ENCODE measurements at places on chromosomes 3 and 15.

DNA sequence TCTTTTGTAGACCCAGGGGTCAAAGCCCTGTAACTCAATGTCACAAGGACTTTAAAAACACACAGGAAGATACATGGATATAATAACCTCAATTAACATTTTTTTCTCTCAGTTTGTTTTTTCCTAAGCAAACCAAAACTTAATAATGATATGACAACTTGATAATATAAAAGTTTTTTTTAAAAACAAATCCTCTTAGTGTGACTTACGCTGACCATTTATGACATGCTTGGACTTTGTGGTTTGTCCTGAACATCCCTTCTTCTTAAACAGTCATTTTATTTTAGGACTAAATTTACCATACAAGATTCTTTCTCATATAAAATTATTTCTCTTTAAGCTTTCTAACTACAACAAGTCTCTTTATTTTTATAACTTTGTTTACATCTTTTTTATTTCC lies 25.4 kb upstream of the FAM3D start:
- no peak for DNase-seq

GRCh38 chr3:30777426-30778113 lies 116.9 kb downstream of the GADL1 start:
- DNase-seq = no peak

DNA sequence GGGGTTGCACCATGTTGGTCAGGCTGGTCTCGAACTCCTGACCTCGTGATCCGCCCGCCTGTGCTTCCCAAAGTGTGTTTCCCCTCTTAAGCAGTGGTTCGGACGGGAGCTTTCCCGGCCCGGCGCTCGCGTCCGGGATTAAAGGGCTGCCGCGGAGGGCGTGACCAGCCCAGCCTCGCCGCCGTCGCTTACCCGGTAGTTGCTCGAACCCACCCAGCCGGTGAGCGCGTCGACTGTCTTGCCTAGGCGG lies 513 bp downstream of the CLASP2 start:
- no peak for DNase-seq

DNA sequence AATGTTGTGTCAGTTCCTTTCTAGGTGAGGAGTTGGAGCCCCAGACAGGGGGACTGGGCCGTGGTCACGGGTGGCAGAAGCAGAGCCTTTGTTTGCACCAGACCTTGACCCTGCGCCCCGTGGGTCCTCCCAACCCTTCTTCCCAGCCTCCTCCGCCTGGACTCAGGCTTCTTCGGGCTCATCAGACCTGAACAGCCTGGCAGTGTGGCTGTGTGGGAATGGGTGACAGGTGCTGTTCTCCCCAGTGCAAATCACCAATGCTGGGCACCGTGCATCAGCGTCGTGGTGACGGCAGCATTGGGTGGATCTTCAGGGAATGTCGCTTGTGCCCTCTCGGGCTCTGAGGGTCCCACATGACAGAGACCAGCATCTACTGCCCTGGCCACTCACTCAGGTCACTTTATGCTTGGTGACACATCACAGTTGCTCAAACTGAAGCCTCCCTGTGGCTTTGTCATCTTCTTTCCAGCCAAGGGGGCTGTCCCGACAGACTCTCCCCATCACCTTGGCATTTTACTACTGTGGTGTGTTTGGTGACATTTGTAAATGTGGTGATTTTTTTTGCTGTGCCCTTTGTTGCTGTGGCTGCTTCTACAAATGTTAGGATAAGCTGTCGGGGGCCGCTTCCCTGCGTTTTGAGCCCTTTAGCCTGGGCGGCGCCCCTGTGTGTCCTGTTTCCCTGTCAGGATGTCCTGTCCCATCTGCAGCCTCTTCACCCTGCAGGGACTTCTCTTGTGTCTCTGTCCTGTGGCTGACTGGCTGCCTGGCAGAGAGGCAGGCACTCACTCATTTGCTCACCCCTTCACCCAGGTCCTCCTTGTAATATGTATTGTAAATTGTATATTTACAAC lies 14.5 kb downstream of the APBA2 start:
- DNase-seq = no peak

GRCh38 chr15:81608309-81608829 lies 234.4 kb upstream of the TMC3 start:
- no peak for DNase-seq

DNA sequence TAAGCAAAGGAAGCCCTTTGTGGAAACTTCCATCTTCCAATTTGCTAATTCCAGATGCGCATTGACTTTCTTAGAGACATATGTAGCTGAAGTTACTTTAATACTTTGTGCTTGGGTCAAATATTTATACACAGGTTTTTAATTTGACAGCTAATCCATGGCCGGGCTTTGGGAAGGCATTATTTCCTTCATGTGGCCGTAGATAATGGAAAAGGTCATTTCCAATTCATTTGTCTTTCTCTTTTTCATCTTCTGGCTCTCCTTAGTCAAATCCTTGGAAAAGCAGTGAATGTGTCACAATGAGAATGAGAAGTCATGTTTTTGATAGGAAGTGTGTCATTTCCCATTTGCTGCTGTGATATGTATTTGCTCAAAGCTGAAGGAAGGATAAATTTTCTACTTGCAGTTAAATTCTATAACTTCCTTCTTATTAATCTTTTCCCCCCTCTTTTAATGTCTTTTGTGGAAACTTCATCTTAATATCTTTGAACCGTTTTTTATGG lies 323.3 kb downstream of the CLSTN2 start:
- no peak for DNase-seq

DNA sequence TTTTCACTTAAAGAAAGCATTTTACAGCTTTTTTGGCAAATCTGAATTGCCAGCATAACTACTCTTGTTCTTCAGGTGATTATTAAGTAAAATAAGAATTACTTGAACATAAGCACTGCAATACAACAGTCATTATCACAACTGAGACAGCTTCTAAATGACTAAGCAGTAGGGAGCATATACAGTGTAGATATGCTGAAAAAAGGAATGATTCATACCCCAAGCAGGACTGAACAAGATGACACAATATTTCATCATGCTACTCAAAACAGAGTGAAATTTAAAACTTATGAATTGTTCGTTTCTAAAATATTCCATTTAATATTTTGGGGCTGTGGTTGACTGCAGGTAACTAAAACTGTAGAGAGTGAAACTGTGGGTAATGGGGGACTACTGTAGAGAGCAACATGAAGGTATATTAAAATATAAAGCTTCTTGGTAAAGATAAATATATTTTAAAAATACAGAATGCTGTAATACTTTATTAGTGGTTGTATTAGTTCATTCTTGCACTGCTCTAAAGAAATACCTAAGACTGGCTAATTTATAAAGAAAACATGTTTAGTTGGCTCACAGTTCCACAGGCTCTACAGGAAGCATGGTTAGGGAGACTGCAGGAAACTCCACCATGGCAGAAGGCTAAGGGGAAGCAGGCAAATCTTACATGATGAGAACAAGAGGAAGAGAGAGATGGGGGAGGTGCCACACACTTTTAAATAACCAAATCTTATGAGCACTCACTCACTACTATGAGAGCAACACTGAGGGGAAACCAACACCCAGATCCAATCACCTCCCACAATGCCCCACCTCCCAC lies 84.8 kb downstream of the DCLK3 start:
- no peak for DNase-seq

DNA sequence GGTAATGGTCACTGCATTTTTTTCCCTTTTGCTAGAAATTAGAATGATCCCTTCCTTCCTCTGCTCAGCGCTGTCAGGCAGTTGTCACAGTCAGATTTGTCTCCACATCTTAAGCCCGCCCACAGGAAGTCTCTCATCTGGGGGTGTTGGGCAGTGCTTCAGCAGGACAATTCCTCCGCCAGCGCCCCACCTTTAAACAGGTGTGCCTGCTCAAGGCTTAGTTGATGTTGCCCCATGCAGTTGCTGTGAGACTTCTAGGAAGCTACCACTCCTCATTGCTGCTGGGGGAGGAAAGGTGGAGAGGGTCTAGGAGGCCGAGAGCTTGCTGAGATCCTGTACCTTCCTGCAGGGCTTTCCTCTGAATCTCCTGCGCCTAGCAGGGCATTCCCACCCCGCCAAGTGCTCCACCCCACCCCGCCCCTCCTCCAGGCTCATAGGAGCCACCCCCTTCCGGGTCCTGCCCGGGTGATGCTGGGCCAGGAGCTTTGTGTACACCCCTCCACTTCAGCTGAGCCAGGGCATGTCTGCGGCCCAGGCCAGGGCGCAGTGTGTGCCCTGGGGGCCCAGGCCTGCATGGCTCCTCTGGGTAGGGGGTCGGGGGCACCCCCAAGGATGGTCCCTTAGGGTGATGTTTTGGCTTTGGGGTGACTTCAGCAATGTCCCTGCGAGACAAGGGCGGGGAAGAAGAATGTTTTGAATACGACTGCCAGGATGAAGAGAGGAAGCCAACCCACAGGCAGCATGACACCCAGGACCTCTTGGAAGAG lies 68.7 kb downstream of the TRAK1 start:
- DNase-seq = no peak

DNA sequence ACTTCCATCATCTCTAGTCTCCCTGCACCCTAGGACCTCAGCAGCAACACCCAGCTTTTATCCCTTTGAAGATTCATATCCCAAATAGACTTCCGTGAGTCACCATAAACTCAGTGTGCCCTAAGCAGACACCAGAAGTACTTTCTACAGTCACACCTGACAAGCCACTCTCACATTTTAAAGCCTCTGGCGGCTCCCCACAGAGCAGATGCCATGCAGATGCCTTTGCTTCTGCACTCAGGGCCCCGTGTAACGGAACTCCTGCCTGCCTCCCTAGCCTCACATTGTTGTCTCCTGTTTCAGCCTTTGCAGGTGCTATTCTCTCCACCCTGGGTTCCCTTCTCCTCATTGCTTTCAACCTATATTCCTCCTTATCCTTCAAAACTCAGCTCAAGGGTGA lies 155.5 kb upstream of the SLC24A5 start:
- no peak for DNase-seq

- no peak for DNase-seq
These were observed 92.7 kb downstream of the MYLK start for GRCh38 chr3:123791417-123791816.

DNA sequence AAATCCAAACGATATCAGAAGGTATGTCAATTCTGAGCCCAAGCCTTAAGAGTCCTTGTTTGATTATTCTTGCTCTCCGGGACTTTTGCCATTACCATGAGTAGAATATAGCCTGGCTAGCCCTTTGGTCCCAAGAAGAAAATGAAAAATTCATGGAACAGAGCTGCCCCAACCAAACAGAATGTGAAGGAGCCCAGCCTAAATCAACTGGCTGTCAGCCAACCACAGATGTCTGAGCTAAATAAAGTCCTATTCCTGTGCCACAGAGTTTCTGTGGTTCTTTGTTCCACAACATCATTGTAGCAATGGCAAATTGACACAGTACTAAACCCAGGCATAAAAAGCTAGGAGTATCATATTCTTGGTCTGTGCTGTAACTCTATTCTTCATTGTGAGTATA lies 185.2 kb downstream of the CPNE4 start:
- no peak for DNase-seq

Measured in cortex of kidney (tissue), 1 donor.